CD4-positive, alpha-beta T cell treated with Interleukin-2 at 100 ng/mL for 4 hours (primary cell): ENCODE measurements at places on chromosomes 6 and 20.
A peak's percentile ranks its signal among the peaks of the same experiment; 100 is the strongest.

GRCh38 chr6:125987026-125987617 lies 782 bp downstream of the TRMT11 start:
- peak; percentile 32 for DNase-seq

DNA sequence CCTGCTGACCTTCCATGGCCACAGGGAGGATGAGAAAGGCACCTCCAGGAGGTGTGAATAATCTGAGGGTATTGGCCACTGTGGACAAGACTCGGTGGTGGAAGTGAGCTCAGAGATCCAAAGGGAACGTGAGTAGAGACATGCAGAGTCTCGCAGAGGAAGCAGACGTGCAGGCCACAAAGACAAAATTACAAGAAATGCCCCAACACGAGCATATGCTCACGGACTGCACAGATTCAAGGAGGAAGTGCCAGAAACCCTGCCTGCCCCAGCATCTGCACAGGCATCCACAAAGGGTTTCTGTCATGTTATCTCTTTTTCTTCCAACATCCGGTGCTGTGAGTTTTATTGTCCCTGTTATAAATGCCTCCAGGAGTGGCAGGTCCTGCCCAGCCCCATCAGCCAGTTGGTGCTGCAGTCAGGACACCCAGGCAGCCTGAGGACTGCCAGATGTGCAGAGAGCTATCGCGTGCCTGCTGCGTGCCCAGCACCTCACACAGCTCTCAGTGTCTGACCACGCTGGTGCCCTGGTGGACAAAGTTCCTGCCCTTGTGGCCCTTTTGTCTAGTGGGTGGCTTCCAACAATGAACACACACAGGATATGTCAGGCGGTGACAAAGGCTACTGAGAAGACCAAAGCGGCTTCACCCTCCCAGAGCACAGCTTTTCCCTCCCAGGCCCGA lies 34.0 kb upstream of the FANCE start:
- DNase-seq, result no peak

DNA sequence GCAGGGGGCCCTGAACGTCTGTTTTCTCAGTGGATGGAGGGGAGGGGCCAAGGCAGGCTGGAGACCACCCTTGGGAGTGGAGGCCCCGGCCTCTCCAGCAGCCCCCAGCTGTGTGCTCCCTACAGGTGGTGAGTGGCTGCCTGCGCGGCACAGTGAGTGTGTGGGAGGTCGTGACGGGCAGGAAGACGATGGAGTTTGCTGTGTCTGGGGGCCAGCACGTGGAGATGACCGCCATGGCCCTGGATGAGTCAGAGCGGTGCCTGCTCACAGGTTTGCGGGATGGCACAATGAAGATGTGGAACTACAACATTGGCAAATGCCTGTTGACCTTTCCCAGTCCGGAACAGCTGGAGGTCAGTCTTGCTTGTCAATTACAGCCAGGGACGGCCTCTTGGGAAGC lies 52.6 kb downstream of the EFCAB8 start:
- no peak for DNase-seq

GRCh38 chr6:5159162-5159561 lies 74.0 kb downstream of the PPP1R3G start:
- DNase-seq, result no peak

DNA sequence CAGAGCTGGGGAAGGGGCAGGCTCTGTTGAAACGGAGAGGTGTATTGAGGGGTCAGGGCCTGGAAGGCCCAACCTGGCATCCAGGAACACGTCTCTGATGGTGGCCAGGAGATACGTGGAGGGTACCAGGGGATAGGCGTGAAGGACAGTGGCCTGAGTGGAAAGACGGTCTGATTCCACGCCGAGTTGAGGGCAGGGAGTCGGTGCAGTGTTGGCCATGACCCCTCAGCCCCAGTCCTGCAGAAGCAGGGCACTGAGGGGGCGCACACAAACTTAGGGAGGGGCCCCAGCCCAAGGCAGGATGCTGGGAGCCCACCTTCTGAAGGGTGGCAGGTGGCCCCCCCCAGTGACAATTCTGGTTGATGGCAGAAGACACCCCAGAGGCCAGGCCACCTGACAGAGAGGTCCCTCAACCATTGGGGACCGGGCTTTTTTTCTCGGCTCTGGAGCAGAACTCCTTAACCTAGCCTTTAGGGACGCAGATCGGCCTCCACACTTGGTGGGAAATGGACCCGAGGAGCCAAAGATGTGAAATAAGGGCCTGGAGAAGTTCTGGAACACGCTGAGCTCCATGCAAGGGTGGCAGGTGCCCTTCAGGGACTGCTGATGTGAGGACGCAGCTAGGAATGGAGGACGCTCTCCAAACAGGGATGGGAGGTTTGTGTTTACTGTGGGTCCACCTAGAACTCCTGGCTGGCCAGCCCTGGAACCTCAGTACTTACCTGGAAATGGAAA lies 91.0 kb downstream of the TMEM242 start:
- DNase-seq, result no peak

- DNase-seq, result no peak
These were observed 32.4 kb upstream of the ADTRP start for GRCh38 chr6:11810854-11811643.

GRCh38 chr6:157928428-157928827 lies 53.2 kb upstream of the SYNJ2 start:
- DNase-seq, result no peak

DNA sequence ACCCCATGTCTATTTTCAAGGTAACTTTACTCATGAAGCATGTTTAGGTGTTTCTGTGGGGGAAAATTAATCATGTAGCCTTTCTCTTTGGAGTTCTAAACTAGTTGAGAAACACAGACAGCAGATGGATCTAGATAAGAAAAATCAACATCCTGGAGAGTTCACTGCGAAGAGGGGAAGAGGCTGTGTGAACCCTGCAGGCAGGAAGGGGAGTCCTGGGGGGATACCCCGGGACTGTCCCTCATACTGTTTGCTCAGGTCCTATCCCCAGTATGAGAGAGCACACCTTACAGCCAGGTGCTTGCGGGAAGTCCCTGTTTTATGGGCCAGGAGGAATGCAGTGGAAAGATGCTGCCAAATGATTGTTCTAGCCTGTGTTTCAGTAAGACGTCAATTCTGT lies 32.7 kb downstream of the CHMP4B start:
- DNase-seq, result no peak

DNA sequence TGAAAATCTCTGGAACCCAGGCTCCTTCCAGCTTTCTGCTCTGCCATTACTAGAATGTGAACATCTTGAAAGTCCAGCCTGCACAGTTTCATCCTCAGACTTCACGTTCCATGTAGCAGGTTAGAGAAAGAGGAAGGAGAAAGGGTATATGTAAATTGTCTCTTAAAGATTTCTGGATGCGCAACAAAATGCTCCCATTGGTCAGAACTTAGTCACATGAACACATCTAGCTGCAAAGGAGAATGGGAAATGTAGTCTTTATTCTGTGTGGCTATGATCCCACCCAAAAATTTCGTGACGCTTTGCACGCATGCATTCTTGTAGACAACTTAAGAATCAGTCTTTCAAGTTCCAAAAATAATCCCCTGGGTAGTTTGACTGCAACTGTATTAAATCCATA lies 46.4 kb upstream of the CHD6 start:
- no peak for DNase-seq

GRCh38 chr6:168828800-168829199 lies 387.8 kb downstream of the SMOC2 start:
- DNase-seq, result no peak

- DNase-seq, result no peak
These were observed 71.2 kb downstream of the CD24 start for GRCh38 chr6:106903299-106903698.

GRCh38 chr20:46592580-46593362 lies 42.3 kb upstream of the OCSTAMP start:
- DNase-seq, result no peak
